ENCODE measurements at places on chromosomes 1 and 21.

DNA sequence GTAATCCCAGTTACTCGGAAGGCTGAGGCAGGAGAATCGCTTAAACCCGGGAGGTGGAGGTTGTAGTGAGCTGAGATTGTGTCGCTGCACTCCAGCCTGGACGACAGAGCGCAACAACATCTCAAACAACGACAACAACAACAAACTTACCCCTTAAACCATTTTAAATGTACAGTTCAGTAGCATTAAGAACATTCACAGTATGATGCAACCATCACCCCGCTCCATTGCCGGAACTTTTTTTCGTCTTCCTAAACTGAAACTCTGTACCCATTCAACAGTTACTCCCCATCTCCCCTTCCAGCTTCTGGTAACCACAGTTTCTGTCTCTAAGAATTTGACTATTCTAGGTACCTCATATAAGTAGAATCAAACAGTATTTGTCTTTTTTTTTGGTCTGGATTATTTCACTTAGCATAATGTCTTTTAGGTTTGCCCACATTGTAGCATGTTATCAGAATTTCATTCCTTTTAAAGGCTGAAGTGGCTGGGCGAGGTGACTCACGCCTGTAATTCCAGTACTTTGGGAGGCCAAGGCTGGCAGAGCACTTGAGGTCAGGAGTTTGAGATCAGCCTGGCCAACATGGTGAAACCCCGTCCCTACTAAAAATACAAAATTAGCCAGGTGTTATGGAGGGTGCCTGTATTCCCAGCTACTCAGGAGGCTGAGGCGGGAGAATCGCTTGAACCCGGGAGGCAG lies 19.6 kb downstream of the CA6 start:
- DNase-seq: no peak

DNA sequence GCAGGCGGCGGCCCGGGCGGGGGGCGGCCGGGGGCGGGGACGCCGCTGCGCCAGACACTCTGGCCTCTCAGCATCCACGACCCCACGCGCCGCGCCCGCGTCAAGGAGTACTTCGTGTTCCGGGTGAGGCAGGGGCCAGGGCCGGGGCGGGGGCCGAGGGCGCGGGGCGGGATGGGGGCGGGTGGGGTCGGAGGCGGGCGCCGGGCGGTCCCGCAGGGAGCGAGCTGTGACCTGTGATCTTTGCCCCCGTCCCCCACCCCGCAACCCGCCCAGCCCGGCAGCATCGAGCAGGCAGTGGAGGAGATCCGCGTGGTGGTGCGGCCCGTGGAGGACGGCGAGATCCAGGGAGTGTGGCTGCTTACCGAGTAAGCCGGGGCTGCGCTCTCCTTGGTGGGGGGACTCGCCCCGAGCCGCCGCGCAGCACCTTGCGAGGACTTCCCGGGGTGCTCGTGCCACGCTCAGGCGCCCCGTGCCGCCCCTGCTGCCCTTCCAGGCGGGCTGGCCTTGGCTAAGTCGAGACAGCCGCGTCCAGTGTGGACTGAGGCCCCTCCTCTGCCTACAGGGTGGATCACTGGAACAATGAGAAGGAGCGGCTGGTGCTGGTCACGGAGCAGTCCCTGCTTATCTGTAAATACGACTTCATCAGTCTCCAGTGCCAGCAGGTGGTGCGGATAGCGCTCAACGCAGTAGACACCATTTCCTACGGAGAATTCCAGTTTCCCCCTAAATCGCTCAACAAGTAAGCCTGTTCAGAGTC lies 514 bp downstream of the TPRG1L start:
- no peak for DNase-seq

GRCh38 chr1:7402548-7402850 lies 368.6 kb upstream of the VAMP3 start:
- no peak for DNase-seq

DNA sequence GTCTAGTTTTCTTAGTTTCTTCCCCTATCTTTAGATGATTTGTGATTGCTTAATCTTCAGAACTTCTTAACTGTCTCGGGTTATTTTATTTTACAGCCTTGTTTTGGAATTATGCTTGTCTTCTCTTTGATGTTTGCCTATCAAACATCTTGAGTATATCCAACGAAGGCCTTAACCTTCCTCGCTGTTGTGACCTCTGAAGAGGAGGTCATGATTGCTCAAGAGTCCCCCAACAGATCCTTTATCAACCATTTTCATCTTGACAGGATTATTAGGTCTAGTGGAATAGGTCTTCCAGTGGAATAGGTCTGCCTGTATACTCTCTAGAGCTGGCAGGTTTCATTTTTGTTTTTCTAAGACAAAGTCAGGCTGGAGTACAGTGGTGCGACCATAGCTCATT lies 45.7 kb downstream of the UBE4B start:
- DNase-seq: no peak

GRCh38 chr1:182580736-182581135 lies 8.3 kb downstream of the RNASEL start:
- no peak for DNase-seq
